Activated T-helper 17 cell treated with anti-CD3 and anti-CD28 coated beads, Interleukin-2, amount 50 U/mL, for 72 hours (primary cell): ENCODE measurements at places on chromosomes 12 and 14. TPM values are rescaled to one million over a fixed set of nuclear protein-coding genes. Genes with fewer than 3 reads are reported as not detected.

Gene STYK1
- total RNA-seq, result 0.17 TPM

DNA sequence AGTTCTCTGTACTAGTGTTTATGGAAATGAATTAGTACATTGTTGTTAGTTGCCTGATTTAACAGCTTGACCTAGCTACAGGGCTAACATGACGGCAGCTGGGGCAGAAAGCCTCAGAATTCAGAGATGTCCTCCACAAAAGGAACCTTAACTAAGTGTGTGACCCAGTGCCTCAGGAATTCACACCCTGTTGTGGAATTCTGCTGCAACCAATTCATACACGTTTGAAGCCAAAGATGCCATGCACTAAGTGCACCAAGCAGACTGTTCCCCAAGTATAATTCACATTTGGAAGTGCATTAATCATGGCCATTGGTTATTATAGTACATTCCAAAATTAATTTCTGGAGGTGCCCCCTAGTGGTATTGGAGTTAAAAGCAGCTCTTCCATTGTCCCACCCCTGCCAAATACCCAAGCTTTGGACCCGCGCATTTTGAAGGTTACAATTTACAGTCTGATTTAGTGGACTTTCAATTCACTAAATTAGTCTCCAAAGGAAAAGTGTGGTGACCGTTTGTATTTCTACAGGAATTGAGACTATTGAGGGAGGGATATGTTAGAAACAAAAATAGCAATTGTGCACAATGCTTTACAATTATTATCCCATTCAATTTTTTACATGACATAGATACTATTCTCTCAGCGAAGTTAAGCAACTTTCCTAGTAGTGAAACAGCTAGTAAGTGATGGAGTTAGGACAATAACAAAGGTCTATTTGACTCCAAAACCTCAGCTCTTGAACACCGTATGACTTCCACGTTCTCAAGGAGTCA is 85.9 kb downstream of the PAX9 start:
- no peak for ATAC-seq

- peak; percentile 57 for ATAC-seq
Observed at GRCh38 chr12:47377414-47378221, 297.9 kb upstream of the AMIGO2 start.

Gene TGFB3
- total RNA-seq, result 2.0 TPM

DNA sequence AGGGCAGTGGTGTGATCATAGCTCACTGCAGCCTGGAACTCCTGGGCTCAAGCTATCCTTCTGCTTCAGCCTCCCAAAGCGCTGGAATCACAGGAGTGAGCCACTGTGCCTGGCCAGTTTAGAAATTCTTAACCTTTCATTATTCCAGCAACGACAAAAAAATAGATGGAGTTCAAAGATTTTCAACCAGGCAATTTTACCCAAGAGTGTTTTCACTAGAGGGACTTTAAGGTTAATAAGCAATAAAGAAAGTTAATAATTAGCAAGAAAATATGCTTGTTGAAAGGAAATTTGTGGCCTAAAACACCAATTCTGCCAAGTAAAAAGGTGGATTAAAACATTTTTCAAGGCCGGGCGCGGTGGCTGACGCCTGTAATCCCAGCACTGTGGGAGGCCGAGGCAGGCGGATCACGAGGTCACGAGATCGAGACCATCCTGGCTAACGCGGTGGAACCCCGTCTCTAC is 14.8 kb downstream of the CDKL1 start:
- no peak for ATAC-seq

- no peak for ATAC-seq
Observed at GRCh38 chr12:45721954-45722353, 7.6 kb upstream of the ARID2 start.

DNA sequence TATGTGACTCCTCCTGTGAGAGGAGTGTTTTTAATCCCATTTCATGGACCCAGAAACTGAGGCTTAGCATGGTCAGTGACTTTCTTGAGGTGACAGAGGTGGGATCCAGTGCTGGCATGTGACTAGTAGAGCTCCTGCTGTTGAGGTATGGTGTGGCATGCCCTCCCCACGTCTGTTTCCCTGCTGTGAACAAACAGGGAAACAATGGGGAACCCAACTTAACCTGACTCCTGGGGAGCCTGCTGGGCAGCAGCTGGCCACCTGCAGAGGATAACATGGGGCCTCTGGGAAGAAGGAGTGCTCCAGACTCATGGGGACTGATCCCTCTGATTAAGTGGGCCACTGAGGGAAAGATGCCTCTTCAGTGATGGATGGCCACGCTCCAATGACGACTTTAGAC is 114.0 kb downstream of the BEGAIN start:
- no peak for ATAC-seq

Gene HIGD1C
- not detected for total RNA-seq

DNA sequence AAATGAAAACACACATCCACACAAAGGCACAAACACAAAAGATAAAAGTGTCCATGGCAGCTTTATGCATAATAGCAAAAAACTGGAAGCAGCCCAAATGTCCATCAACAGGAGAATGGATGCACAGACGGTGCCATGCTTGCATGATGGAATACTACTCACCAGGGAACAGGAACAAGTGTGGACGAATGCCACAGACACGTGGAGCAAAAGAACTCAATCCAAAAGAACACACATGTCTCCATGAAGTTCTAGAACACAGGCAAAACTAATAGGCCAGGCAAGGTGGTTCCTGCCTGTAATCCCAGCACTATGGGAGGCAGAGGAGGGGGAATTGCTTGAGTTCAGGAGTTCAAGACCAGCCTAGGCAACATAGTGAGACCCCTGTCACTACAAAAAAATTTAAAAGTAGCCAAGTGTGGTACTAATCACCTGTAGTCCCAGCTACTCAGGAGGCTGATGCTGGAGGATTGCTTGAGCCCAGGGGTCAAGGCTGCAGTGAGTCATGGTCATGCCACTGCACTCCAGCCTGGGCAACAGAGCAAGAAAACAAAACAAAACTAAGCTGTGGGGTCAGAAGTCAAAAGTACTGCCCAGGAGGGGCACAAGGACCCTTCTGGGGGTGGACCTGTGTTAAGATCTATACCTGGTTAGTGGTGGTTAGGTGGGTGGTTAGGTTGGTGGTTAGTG is 7.3 kb upstream of the TMEM119 start:
- peak; percentile 19 for ATAC-seq

GRCh38 chr12:46771268-46771827 is 54.4 kb downstream of the SLC38A4 start:
- ATAC-seq, result no peak

GRCh38 chr12:80293347-80293746 is 150.7 kb upstream of the PTPRQ start:
- no peak for ATAC-seq

DNA sequence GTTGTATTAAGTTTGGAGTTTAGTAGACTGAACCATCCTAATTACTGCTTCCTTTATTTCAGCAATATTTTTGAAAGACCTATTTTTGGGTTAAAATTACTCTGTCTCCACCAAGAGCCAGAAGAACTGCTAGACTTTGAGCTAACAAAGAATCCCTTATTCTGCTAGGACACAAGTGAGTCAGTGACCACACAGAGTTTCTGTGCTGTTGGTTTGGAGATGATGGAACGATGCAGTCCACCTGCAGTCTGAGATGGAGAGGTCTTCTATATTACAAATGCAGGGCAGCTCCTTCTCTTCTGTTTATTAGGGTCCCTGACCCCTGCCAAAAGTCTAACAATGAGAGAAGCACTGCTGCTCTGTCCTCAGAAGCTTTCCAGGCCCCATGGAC is 6.7 kb upstream of the STXBP6 start:
- no peak for ATAC-seq

- ATAC-seq, result no peak
Observed at GRCh38 chr14:106850913-106851825, 1324.8 kb downstream of the TMEM121 start.

- ATAC-seq, result no peak
Observed at GRCh38 chr12:68581926-68582325, 28.8 kb upstream of the RAP1B start.

DNA sequence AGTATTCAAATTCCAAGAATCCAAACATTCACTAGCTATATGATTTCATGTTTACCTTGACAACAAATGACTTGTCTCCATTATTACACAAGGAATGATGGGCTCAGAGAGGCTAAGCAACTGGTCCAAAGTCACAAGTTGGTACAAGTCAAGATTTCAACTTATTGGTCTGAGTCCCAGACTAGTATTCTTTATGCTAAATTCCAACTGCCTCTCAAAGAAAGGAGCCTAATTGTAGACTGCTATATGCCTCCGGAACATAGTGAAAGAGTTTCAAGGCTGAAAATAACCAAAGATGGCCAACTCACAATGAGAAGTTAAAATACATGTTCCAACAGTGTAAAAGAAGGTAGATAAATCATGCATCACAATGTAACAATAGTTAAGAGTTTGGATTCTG is 7.5 kb downstream of the BTG1 start:
- ATAC-seq, result no peak

Gene IFNG-AS1
- not detected for total RNA-seq

GRCh38 chr12:87230441-87230840 is 798.8 kb downstream of the C12orf50 start:
- no peak for ATAC-seq

DNA sequence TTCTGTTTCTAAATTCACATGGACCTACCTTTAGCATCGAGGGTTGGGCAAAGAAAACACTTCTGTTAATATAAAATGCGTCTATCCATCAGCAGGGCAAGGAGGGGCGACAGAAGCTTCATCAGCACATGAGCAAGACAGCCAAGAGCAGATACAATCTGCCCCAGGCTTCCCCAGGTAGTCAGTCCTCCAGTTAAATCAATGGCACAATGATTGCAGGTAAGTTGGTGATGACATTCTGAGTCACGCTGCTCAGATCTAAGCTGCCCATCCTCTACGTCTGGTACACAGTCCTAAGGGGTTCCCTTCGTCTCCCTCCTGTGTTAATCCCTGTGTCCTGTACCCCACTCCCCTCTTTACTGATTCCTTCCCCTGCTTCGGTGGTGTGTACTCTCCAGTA is 38.8 kb downstream of the MAP3K9 start:
- ATAC-seq, result no peak

DNA sequence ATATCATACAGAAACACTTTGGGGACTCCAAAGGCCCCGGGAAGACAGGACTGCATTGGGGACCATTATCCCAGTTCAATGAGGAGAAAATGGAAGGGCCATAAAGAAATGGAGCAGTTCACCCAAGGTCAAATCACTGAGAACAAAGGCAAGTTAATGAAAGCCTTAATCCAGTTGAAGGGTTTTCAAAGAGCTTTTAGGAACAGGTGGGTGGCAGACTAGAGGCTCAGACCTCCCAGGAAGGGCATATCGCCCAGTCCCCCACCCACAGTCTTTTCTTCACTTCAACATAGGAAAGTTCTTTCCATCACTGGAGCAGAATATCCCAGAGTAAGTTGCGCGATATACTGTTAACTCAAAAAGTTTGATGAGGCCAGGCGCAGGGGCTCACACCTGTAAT is 136.1 kb upstream of the CCND2 start:
- ATAC-seq, result no peak

DNA sequence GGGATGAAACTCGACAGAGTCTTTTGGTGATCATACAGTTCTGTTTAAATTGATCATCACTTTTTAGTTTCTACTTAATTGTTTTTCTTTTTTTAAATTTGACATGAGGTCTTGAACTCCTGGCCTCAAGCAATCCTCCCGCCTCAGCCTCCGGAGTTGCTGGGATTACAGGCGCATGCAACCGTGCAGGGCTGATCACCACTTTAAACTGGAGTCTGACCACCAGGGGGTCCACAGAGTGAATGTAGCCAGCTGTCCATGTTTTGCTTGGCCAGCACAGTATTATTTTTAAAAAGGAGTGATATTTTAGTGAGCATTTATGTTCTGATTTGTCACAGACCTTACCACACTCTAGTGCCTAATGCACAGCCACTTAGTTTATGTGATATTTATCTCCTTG is 10.7 kb downstream of the DAAM1 start:
- ATAC-seq, result no peak

Gene MAP3K9
- total RNA-seq, result 6.8 TPM

Gene SLC5A8
- total RNA-seq, result not detected

GRCh38 chr12:106084014-106084671 is 54.6 kb downstream of the NUAK1 start:
- no peak for ATAC-seq

DNA sequence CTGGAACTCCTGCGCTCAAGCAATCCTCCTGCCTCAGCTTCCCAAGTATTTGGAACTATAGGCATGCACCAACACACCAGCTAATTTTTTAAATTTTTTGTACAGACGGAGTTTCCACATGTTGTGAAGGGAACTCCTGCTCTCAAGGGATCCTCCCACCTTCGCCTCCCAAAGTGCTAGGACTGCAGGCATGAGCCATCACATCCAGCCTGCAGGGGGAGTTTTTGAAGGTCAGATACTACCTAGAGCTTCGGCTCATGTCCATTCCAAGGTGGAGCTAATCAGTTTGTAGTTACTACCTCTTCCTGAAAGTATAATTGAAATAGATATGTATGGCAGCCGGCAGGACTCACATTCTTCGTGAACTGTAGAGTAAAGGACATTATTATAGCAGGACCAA is 3.7 kb upstream of the TAS2R19 start:
- ATAC-seq, result no peak

DNA sequence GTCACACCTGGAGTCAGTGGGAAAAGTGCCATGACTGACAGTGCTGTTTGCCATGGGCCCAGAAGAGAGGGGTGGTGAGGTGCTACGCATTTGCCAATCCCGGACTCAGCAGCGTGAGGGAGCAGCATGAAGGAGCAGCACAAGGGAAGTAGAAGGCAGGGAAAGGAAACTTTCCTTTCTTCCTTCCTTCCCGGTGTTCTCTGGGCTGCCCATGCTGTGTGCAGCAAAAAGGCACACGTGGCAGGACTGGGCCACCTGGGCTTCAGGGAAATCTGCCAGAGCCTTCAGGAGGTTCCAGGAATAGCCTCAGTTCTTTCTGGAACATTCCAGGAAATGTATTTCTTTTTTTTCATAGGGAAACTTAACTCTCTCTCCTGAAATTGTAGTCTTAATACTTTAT is 23.0 kb downstream of the TRIM9 start:
- no peak for ATAC-seq

DNA sequence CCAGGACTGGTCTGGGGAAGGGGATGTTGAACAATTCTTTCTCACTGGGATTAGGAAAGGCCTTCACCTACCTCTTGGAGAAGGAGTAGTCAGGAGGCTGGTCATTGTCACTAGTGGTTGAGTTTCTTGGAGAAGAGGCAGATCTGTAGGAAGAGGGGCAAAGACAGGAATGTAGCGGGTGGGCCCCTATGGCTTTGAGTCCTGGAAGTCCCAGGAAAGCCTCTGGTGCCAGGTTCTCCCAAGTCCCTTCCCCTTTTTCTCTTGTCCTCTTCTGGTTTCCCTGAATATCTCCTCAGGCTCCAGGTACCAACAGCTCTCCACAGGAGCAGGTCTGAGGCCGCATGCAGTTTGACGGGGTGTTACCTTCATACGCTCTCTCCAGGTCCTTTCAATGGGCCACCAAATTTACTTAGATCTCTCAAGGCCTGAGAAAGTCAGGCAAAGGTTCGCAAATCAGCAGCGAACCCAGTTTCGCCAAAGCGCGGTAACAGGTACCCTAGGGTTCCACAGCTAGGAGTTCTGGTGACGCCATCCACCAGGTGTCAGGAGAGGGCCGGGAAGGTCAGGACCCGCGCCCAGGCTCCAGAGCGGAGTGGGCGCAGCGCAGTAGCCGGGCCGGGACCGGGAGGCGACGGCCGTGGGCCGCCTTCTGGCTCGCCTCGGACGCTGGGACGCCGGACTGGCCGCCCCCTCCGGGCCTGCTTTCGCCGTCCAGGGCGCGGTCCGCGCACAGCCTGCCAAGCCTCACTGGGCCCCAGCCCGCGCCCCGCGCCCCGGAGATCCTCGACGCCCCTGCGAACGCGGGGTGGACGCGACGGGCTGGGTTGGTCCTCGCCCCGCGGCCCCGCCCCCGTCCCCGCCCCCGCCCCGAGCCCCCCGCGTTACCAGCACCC is 795 bp downstream of the SMAGP start:
- ATAC-seq, result peak; percentile 48
